ENCODE measurements at places on chromosomes 6 and 20.

DNA sequence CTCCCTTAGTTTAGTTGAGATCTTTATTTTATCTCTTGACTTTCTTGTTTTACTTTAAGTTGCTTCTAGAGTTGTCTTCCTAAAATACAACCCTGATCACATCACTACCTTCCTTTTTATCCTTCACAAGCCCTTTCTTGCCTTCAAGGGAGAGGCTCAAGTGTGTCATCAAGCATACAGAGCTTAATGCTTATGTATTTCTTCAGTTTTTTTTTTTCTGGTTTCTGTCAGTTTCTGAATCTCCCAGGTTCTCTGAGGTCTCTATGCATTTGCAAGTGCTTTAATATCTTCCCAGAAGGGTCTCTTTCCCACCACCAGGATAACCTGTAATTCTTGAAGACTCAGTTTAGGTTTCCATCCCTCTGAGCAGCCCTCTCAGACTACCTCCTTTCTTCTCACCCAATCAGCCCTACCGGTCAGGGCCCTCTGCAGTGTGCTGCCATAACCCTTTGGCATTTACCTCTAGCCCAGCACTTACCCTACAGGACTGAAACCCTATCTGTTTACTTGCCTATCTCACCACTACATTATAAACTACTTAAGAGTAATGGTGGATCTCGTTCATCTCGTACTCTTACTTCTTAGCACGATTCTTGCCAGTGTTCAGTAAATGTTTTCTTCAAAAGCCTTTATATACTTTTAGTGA, 36.9 kb downstream of the EYA4 start:
- DNase-seq = no peak

DNA sequence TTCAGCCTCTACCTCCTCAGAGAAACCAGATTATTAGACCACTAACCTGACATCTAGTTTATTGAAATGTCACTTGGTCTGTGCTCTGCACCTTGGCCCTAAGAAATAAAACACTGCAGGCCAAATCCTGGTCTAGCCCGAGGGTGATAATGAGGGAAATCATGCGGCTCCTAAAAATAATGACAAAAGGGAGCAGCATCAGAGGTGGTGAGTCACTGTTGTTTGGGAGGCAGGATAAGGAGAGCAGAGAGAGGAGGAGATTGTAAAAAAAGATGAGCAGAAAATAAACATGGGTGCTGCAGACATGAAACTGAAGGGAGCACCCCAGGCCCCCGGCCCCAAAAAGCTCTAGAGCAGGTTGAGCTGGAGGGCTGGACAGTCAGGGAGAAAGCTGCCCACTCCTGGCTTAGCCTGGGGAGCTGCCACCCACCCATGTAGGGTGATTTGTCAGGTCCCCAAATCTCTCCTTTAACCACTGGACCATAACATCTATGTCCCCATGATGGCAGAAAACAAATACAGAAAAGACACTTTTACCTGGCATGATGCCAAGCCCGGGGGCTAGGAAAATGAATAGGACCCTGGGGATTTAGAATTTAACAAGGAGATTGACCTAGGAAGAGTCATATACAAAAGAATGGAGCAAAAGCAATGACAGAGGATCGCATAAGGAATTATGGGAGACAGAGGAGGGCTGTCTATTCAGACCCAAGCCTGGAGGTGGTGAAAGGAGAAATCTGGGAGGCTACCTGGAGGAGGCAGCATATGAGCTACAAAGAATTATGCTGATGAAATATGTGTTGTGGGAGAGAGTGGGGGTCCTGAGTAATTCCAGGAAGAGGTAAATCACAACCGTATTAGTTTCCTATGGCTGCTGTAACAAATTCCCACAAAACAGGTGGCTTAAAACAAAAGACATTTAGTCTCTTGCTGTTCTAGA, 103.7 kb downstream of the SNAP25 start:
- peak; percentile 7 for DNase-seq

- no peak for DNase-seq
These were observed 49.2 kb downstream of the RPP21 start for GRCh38 chr6:30394139-30394538.

GRCh38 chr6:40852779-40853373, 186.1 kb downstream of the UNC5CL start:
- DNase-seq = no peak

GRCh38 chr6:24032896-24033688, 92.9 kb upstream of the NRSN1 start:
- DNase-seq = no peak

GRCh38 chr6:148146717-148147462, 195.7 kb upstream of the SASH1 start:
- no peak for DNase-seq
